ENCODE measurements at places on chromosomes 11 and 22. TPM values are rescaled to one million over a fixed set of nuclear protein-coding genes. Genes with fewer than 3 reads are reported as not detected.

TMEM191B gene
- not detected for total RNA-seq

COMMD9 gene
- 76.0 TPM for total RNA-seq

TRPT1 gene
- 28.9 TPM for total RNA-seq

RFPL1 gene
- not detected for total RNA-seq

KRTAP5-11 gene
- not detected for total RNA-seq

DNA sequence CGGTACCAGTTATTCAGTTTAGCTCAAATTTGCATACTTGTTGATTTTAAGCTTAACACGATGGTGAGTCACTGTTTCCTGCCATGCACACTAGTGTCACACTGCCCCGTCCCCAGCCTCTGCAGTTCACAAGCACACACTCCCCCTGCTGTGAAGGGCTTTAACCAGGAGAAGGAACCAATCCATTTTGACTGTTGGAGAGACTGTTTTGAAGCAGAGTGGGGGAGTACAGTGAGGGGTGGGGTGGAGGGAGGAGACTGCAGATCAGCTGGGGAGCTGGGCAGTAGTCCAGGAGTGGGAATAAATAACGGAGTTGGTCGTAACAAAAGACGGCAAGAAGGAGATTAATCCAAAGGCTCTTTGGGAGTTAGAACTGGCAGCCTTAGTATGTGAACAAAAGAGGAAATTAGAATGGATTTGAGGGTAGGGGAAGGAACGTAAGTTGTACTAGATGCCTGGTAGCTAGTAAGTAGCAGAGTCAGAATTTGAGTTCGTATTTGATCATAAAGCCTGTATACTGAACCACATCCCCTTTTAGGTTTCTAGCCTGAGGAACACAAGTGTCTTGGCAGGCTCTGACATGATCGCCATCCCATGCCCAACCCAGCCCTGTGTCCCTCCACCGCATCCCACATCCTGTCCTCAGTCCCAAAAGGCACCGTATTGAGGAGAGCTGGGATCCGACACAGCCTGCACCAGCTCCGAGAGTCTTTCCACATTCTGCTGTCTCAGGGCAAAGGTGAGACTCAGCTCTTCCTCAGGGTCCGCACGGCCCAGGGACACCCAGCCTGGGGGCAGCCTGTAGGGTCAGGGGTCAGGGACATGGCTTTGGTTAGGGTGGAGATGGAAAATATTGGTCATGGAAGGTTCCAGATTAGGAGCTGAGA lies 862 bp downstream of the TPP1 start:
- peak; percentile 76 for DNase-seq

- DNase-seq: no peak
Observed at GRCh38 chr11:11580841-11581411, 40.9 kb downstream of the GALNT18 start.

GRCh38 chr22:41229730-41230400 lies 10.9 kb downstream of the CHADL start:
- DNase-seq: no peak

- no peak for DNase-seq
Observed at GRCh38 chr11:78810559-78811009, 235.9 kb upstream of the NARS2 start.

DNA sequence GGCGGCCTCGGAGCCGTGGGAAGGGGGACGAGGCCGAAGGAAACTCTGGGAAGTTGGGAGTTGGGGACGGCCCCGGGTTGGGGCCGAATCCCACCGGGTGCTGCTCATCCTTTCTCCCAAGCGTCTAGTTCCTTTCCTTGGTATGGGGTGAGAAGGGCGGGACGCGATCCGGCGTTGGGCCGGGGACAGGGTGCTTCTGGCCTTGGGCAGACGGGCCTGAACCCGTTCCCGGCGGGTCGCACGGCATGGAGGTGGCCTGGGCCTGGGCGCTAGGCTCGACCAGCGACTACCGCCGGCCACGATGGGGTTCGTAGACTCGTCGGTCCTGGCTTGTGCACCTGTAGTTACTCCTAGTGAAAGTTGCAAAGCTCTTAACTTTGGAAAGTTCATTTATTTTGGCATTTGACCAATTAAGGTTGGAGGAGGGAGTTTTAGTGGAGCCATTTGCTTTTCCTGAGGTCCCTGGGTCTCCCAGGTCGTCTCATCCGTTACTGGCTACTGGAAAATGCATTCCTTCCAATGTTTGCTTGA lies 1.0 kb downstream of the SYT9 start:
- DNase-seq: no peak

DNA sequence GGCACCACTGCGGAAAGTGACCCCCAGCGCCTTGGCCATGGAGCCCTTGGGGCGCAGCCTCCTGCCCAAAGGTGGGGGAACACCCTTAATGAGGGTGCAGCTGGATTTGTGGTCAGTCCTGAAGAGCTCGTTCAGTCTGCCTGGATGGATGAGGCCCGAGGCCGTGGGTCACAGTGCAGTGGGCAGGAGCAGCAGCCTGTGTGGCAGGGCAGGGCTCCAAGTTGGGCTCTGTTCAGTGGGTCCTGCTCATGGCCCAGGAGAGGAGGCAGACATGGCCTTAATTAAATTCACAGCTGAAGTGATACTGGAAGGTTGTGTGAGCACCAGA lies 33.3 kb downstream of the FAM83F start:
- no peak for DNase-seq

- DNase-seq: no peak
Observed at GRCh38 chr22:38955250-38955905, 2.0 kb upstream of the APOBEC3A start.

DNA sequence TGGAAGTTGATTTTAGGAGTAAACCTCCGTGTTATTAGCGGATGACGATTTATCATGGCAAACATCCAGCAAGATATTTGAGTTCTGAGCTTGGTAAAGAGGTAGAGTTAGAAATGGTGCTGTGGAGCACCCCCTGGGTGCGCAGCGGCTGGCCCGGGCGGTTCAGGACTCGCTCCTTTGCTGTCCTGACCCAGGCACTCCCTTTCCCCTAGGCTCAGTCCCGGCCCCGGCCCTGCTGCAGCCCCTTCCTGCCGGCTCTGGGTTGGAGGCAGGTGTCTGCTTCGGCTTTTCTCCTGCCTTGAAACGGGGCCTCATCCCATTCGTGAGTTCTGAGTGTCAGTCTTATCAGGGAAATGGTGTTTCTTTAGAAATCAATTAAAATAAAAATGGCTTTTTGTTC lies 33.4 kb downstream of the AP2A2 start:
- no peak for DNase-seq

- DNase-seq: no peak
Observed at GRCh38 chr22:50399751-50400331, 56.7 kb downstream of the PPP6R2 start.

DNA sequence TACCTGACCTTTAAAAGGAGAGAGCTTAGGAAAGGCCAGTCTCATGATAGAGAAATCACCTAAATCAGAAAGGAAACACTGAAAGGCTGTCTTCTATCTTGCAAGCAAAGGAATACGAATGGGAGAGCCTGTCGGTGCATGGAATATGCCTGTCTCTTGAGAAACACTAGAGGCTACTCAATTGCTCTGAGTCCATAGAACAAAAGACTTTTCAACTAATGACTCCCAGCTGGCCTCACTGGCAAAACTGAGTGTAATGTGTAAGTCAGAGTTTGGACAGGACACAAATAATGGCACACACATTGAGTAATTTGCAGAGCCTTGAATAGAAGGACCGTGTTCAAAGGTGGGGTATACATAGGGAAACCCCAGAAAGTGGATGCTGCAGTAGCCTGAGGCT lies 171.0 kb upstream of the ARHGAP20 start:
- peak; percentile 55 for DNase-seq

GRCh38 chr11:82869657-82870056 lies 30.6 kb downstream of the PRCP start:
- DNase-seq: no peak

All from left lung (tissue), 14 donors.